Activated CD4-positive, CD25-positive, alpha-beta regulatory T cell treated with anti-CD3 and anti-CD28 coated beads, Interleukin-2, amount 50 U/mL, for 72 hours (primary cell): ENCODE measurements at places on chromosomes 6 and 20.

GRCh38 chr6:36786055-36786675 lies 53.1 kb downstream of the CPNE5 start:
- DNase-seq, result no peak

DNA sequence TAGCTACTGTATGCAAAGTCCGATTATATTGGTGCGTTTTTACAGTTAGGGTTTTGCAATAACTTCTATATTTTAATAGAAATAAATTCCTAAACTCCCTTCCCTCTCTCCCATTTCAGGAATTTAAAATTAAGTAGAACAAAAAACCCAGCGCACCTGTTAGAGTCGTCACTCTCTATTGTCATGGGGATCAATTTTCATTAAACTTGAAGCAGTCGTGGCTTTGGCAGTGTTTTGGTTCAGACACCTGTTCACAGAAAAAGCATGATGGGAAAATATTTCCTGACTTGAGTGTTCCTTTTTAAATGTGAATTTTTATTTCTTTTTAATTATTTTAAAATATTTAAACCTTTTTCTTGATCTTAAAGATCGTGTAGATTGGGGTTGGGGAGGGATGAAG lies 13.7 kb upstream of the PLCG1 start:
- DNase-seq, result no peak

DNA sequence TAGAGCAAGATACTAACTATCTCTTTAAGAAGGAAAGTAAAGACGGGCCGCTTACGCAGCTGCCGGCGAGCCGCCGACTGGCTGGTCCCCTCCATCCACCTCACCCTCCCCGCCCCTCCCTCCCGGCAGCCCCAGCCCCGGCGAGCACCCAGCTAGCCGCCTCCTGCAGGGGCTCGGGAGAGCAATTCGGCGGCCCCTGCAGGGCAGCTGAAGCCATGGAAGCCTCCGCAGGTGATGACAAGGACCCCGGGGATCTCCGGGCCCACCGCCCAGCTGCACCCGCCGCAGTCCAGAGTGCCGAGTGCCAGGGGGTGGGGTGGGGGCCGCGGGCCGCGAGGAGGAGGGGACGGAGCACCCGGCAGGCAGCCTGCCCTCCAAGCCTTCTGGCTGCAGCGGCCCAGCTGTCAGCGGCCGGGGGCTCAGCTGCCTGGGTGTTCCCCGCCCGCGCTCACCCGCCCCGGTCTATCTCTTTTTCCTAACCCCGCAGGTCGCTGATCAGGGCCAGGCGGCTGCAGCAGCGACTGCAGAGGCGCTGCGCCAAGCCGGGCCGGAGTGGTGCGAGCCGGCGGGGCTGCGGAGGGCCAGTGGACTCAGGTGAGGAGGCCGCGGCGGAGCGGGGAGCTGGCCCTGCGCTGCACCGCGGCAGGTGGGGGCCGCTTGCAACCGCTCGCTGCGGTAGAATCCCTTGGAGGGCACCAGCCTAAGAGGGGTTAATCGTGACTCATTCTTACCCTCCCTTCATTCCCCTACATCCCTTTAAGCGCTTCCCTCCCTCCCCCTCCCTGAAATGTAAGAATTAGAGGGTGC lies at the start of gene SNPH:
TSS of gene SNPH (plus strand) at position 128 of the 807 bp plus-strand sequence. CDS start 29,946 bp downstream, outside the sequence.
- peak; percentile 66 for DNase-seq

GRCh38 chr6:143538374-143538773 lies 26.9 kb upstream of the FUCA2 start:
- DNase-seq, result no peak

GRCh38 chr6:7157752-7158616 lies 50.2 kb downstream of the RREB1 start:
- no peak for DNase-seq

DNA sequence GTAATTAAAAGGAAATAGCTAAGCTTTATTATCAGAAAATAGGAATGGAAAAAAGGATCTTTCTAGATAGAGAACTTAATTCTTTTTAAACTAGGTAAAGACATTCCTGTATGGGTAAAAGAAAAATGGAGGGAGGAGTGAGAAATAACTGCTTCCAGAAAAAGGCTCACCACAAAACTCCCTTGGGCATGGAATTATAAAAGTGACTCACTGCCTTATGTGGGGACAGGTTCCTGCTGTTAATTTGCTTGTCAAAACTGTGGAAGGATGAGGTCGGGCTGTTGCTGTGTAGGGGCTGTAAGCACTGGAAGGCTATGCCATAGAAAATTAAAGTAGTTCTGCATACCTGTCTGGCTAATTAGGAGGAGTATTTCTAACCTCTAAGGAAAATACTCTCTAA lies 158.7 kb downstream of the UBE3D start:
- DNase-seq, result no peak

GRCh38 chr6:14126191-14126590 lies 8.6 kb downstream of the CD83 start:
- DNase-seq, result no peak

DNA sequence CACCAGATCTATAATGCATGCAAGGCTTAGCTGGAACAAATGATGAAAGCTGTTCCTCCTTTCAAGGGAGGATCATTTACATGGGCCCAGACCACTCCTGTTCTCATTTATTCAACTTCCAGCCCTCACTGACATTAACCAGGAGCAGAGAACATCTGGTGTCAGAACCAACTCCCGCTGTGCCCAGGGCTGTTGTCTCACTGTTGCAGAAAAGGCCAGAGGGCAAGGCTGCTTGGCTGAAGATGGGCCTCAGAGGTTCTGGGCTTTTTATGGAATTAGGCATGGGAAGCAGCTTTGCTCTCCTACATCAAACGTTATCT lies 164.2 kb downstream of the GMPR start:
- DNase-seq, result no peak

DNA sequence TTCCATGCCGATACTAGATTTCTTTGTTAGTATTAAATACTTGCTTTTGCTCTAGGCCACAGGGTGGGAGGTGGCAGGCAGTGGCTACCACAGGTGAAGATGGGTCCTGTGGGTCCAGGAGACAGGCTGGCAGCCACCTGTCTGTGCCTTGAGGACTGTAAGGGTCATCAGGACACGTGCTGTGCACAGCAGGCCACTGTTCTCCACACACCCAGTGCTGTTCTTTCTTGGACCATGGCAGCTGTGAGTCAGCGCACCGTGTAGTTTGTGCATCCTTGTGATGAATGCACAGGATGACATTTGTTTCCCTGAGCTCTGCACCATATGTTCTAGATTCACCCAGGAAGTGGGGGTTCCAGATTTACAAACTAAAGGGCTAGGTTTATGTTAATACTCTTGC lies 317.0 kb downstream of the ZFAND3 start:
- DNase-seq, result no peak

DNA sequence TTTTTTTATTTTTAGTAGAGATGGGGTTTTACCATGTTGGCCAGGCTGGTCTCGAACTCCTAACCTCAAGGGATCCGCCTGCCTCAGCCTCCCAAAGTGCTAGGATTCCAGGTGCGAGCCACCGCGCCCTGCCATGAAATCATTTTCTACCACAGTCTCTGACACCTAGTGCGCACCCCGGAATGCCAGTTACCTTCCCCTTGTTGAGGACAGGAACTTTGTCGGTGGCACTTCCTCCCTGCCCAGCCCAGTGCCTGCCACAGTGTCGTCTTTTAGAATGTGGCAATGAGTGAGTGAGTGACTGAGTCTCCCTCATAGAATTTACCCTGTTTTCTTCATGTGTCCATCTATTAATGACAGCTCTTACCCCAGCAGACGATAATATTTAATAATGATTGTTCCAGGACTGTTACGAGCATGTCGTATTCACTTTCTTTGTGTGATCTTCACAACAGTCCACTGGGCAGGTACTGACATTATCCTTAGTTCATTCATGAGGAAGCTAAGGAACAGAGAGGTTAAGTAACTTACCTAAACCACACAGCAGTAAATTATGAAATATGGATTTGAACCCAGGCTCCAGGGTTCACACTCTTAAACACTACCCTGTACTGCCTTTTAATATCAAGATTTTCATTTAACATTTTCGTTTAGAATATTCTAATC lies 1.8 kb downstream of the OSBPL2 start:
- DNase-seq, result no peak

DNA sequence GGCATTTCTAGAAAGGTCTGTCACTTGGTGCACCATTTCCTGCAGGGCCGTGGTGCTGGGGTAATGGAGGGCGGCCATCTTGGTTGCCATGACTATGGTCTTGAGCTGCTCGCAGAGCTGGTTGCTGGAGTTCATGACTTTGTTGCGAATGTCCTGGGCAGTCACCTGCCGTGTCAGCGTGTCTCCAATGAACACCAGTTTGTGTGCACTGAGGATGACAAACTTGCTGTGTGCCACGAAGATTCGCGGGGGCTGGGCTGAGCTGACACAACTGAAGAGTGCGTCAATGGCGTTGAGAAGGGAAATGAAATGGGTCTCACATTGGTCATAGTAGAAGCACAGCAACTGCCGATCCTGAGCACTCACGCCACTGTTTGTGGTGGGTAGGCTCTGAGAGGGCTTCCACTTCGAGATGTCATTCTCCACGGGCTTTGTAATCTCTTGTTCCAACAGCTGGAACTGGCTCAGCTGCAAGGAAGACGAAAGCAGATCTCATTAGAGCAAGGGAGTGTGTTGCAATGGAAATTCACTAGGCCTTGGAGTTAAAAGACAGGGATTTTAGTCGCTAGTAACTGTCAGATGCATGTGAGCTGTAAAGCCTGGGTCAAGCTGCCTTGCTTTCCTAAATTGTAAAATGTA lies 47.1 kb downstream of the NEDD9 start:
- DNase-seq, result no peak

GRCh38 chr6:48061265-48061990 lies 49.6 kb downstream of the PTCHD4 start:
- no peak for DNase-seq

- no peak for DNase-seq
Observed at GRCh38 chr20:44979090-44979621, 12.8 kb downstream of the STK4 start.

- peak; percentile 21 for DNase-seq
Observed at GRCh38 chr6:170085475-170086401, 205.1 kb downstream of the DLL1 start.

GRCh38 chr6:167707686-167708500 lies 118.8 kb upstream of the AFDN start:
- DNase-seq, result no peak

GRCh38 chr6:21831521-21832291 lies 238.2 kb downstream of the SOX4 start:
- no peak for DNase-seq

DNA sequence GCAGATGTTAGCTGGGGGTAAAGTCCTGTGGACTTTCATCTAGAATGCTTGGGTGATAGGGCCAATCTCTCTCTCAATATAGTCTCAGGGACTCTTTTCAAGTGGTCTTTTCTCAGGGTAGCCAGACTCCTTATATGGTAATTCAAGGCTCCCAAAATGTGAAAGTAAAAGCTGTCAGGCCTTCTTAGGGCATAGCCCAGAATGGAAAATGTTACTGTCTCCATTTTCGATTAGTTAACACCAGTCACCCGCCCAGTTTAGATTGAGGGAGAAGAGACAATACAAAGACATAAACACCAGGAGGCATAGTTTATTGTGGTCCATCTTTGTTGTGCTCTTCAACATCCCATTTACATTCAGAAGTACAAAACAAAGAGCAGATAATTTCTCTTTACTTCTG lies 295.8 kb downstream of the EPHA7 start:
- no peak for DNase-seq

DNA sequence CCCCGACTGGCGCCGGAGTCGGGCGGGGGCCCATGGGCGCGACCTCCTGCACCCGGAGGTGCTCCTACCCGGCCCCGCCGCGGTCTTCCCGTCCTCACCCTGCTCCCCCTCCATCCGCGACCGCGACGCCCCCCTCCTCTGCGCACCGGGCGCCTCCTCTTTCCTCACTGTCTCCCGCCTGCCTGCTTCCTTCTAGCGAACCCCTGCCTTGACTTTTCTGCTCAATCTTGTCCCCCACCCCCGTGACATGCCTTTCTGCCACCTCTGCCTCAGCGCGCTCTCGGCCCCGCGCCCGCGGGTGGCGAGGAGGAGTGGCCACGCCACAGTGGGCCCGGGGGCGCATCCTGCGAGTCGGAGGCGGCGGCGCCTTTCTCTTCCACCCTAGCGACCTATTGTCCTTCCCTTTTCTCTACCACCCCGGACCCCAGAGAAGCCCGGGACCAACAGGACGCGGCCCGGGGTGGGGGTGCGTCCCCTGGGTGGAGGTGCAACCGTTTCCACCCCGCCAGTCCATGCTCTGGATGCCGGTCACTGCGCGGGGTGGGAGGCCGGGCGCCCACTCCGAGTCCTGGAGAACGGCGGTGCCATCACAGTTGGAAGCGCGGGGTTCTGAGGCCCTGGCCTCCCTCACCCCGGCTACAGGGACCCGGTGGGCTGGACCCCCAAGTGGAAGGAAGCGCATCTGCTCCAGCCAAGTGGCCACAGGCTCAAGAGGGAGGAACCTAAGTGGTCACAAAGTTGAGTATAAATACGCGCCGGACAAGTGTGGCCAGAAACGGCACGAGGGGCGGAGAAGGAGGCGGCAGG lies 2.0 kb downstream of the PDE10A start:
- no peak for DNase-seq

GRCh38 chr6:4864519-4864918 lies 88.3 kb downstream of the CDYL start:
- DNase-seq, result no peak

DNA sequence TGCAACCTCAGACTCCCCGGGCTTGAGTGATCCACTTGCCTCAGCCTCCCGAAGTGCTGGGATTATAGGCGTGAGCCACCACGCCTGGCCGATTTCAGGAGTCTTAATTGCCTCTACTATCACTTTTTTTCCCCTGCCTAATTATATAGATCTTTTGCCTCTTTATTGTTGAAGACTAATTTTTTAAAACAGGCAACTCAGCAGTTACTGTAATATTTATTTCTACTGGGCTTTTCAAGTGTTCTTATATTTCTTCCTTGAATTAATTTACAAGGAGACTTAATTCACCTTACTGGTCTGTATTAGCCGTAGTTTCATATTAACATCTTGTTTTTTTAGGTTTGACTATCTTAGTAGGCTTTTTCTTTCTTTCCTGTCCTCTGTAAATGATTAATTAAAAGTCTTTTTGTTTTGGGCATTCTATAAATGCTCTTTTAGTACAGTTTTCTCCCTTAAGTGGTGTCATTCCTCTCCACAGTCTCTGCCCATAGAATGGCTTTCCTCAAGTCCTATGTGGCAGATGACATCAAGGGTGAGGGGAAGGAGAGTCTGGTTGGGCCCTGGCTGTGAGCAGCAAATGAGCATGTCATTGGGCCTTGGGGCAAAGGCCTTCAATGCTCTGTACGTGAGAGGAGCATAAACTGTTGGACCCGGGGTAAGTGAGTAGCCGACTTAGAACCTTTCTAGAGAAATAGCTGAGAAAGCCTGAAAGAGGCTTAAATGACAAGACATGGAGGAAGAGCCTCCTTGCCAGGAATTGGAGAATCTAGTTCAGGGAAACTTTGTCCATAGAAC lies 36.0 kb downstream of the ANKS1A start:
- DNase-seq, result no peak
